ENCODE measurements at places on chromosomes 4 and X.

- DNase-seq = no peak
Measured at GRCh38 chrX:123835661-123836371, 24.0 kb upstream of the XIAP start.

DNA sequence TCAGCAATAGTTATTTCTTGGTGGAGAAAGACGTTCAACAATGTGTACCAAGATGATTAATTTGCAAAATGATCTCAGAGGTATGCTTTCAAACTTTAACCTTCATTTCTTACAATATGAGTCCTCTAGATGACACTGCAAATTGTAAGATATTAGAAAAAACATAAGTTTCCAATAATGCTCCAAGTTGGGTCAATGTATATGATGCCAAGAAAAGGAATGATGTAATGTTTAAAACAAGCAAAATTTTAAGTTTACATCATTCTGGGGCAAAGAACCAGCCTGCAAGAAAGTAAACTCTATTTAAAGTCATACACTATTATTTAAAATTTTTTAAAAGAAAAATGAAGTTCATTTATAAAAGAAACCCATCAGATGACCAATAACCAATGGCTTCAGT is 56.1 kb downstream of the PRSS12 start:
- DNase-seq = no peak

DNA sequence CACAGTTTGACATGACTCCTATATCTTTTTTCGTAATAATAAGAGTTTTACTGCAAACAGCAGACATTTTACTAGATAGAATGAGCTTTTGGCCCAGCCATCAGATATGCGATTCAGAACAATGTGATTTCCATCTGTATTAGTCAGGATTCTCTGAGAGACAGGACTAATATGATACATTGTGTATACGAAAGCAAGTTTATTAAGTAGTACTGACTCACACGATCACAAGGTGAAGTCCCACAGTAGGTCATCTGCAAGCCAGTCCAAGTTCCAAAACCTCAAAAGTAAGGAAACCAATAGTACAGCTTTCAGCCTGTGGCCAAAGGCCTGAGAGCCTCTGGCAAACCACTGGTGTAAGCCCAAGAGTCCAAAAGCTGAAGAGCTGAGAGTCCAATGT is 24.1 kb downstream of the CXCL8 start:
- no peak for DNase-seq

DNA sequence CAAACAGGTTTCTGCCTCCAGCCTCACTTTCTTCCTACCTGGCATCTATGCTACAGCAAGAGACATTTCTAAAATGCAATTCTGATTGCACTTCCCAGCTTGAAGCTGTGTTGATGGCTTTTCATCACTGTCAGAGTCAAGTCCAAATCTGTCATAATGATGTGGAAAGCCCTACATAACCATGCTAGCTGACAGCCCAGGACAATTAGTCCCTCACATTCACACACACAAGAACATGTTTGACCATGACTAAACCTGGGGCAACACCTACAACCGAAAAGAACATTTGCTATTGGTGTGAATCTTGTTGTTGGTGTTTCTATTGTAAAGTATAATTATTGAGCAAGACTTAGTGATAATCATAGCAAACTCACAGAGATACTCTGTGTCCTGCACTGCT is 58.2 kb downstream of the PPM1K start:
- no peak for DNase-seq

DNA sequence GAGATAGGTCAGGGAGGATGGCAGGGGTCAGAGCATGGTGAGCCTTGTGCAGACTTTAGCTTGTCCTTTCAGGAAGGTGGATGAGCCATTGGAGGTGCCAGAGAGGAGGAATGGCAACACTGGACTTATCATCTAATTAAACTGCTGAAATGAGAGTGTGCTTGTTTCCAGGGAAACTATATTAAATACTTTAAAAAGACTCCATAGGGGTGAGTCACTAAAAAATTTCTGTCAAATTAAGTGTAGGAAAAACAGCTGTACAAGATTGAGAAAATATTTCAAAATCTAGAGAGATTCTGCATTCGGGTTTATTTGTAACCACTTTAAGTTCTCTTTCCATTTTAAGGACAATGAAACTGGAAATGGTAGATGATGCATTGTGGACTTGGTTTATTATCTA is 11.4 kb downstream of the FRAS1 start:
- DNase-seq = no peak

DNA sequence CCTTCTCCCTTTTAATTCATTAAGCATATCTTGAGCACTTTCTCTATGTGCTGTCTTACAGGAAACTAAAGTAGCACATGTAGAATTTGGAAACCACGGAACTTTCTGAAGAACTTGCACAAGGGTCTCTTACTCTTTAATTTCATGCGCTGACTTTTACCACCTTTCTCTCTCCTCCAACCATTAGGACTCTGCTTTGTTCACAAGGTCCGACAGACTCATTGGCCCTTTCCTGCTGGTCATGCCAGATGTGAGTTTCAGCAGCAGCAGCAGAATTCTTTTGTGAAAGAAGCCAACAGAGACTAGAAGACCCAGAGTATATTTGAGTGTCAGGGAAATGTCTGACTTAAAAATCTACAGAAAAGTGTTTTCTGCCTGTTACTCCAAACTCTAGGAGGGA is 207.1 kb downstream of the GUCY2F start:
- no peak for DNase-seq

DNA sequence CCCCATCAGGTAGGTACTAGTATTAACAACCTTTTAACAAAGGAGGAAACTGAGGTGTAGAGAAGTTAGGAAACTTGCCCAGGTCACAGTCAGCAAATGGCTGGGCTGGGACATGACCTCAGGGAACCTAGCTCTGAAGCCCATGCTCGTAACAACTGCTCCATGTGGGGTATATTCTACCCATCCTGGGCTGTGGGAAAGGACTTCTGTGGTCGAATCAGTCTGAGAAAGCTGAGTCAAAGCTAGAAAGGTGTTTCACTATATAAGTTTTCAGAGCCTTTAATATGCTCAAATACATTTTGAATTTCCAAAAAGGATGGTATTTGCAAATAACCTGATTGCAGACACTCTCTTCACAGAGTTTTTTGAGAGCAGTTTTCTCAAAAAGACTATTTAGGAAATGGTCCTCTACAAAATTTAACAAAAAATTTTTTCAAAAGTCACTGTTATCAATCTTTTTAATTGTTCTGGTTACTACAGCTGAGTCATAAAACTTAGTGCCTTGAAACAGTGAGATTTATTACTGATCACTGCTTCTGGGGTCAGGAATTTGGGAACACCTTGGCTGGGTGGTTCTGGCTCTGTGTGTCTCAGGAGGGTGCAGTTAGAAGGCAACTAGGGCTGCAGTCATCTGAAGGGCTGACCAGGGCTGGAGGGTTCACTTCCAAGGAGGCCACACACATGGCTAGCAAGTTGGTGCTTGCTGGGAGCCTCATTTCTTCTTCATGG is 53.6 kb downstream of the NSG1 start:
- no peak for DNase-seq

DNA sequence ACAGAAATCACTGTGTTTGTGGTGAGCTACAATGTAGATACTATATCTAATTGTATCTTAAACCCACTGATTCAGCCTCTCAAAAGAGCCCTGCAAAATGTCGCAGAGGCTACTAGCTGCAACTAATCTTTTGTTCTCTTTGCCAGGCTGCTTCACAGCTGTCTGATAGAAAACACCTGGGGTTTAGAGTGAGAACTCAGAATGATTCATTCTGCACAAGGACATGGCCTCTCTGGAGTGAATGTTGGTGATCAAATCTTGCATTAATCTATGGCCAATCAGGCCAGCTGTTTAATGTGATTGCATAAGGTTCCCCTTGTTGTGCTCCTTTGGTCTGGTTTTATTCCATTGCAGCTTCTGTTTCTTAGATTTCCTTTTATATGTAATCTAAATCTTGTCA is 100.3 kb downstream of the EMCN start:
- DNase-seq = no peak

GRCh38 chr4:185591679-185592141 is 56.4 kb upstream of the PDLIM3 start:
- DNase-seq = no peak

DNA sequence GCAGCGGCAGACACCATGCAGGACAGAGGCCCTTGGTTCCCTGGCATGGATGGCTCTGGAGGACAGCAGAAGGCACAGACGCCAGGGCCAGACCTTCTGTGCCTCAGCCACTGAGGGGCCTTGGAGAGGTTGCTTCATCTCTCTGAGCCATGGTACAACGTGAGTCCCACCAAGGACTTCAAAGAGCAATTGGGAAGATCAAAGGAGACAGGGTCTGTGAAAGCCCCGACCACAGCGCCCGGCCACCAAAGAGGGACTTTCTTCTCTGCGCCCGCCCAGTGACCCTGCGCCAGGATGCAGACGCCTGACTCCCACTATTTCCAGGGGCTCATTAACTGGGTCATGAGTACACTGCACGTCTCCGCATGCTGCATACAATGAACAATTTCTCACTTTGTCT is 174.0 kb downstream of the AFAP1 start:
- DNase-seq = no peak

GRCh38 chr4:156374069-156374468 is 420.4 kb upstream of the CTSO start:
- no peak for DNase-seq

- DNase-seq = no peak
Measured at GRCh38 chrX:21802839-21803238, 36.6 kb upstream of the MBTPS2 start.

Data from erythroblast (primary cell).